ENCODE measurements at places on chromosomes 2 and 18.

- peak; percentile 66 for DNase-seq
These were observed 84.2 kb upstream of the FAM136A start for GRCh38 chr2:70385966-70386595.

DNA sequence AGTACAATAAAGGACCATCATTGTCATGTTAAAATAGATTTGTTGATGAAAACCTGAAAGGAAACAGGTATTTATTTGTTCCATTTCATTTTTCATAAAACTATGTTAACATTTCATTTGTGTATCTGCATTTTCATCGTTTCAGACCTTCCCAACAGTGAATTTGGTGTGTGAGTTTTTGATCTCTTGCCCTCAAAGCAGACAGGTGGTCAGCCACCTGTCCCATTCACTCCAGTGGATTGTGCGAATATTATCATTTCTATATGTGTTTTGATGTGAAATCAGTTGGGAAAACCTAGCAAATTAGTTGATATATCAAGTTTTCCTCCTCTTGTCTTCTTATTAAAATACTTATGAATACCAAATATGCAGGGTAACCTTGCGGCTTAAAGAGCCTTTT is 25.4 kb upstream of the ATP5MC3 start:
- no peak for DNase-seq

GRCh38 chr2:118668431-118669424 is 178.7 kb downstream of the EN1 start:
- DNase-seq, result peak; percentile 96

DNA sequence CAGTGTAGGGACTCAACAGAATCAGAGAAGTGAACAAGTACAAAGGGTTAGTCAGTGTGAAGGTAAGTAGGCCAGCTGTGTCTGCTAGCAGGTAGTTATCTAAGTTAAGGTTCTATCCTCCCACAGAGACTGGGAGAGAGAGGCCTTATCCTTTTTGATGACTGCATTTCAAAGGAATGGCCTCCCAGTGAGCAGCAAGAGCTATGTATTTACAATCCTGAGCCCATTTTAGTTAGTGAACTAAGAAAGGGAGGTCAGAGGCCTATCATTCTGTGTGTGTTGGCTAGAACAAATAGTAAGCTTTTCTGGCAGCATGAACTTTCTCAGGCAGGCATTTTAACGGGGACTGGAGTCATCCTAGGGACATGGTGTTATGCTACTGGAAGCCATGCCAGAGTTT is 182.9 kb downstream of the VWC2L start:
- peak; percentile 54 for DNase-seq

DNA sequence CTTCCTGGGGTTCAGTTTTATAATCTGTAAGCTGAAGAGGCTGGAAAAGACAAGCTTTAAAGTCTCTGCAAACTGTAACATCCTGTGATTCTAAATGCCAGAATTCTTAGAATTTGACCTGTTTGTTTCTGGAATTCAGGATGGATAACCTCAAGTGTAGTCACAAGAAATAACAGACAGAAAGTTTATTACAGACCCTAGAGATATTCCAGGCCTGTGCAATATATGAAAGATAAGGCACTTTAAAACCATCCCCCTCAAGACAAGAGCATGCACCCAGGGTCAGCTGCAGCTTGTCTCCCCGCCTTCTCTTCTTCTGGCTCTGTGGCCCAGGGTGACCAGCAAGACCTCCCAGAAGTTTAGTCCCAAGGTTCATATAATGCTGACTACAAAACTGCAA is 298.7 kb upstream of the ACVR2A start:
- no peak for DNase-seq

GRCh38 chr2:83951378-83951947 is 507.6 kb downstream of the SUCLG1 start:
- DNase-seq, result no peak

- DNase-seq, result no peak
These were observed 223.4 kb downstream of the WDPCP start for GRCh38 chr2:63364866-63365265.

DNA sequence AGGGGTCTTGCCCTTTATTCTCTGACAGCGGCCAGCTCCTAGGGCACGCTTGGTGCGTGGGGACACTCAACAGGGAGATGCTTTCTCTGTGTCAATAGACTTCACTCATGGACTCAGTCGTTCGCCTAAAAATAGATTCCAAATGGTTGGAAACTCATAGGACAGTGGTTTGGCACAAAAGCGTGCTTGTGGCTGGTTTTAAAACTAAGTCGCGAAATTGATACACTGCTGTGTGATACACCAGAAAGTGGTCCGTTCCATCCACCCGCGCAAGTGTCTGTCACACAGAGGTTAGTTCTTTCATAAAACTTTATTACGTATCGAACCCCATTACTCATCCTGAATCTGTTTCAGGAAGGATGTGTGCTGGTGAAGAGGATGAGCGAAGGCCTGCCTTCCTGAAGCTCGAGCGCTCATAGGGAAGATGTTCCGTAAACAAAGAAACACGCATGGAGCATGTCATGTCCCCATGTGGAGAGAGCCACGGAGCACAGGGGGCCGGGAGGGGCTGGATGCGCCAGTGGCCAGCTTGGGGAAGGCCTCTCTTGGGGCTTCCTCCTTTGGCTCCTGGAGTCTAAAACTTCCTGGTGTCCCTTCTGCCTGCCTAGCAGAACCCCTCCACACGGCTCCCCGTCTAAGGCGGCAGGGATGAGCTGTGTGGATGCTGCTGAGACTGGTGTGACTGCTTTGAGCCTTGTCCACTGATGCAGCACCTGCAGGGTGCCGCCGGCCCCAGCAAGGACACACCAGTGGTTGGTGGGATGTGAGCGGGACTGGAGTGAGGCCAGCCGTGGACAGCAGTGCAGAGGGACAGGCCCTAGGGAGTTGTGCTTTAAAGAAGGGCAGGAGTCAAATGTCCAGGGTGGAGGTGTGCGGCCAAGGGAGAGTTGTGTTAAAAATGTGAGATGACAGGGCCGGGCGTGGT is 207.2 kb downstream of the GBX2 start:
- DNase-seq, result no peak

DNA sequence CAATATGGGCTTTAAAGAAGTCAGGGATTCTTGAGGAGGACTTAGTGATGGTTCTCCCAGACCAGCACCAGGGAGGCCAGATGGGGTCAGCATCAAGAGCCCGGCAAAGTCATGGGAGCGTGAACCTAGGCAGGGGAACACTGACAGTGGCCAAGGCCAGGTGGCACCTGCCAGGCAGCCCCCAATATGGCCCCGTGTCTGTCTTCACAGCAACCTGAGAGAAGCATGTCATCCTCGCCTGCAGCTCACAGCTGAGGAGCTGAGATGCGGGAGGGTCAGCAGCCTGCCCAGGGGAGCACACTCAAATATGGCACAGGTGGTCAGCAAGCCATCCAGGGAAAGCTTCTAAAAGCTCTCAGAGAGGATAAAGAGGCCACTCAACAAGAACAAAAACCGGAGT is 105.7 kb upstream of the GPC1 start:
- no peak for DNase-seq

DNA sequence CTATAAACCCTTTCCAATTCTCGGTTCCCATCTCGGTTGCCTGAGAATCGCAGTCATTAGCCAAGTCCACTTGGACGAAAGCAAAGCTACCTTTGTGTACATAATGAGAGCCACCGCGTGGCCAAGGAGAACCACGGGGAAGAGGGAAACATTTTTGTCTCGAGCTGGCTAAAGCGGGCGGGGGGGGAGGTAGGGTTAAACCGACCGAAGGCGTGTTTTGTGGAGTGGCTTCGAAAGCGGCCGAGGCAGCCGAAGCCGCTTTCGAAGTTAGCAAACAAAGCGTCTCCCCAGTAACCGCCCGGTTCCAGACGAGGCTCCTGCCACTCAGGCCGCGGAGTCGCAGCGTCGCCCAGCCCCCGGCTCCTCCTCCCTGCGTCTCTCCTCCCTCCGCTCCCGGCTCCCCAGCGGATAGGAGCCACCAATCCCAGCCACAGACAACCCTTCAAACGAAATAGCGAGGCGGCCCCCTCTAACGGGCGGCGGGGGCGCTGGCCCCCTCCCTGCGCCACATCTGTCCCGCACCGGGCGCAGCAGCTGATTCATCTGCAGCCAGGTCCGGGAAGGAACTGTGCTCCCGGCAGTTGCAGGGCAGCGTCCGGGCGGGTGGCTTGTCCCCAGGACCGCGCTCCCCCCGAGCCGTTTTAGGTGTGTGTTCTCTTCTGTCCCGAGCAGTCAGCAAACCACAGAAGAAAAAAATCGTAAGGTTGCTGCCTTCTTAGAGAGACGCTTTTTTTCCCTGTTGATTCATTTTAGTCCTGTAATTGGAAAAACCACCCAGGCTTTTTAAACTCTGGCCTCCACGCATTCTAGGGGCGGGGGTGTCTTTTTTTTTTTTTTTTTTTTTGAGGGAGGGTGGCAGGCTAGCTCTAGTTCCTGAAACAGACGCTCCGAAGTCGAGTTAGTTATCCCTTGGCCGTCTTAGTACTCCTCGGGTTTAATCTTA is 1.8 kb upstream of the TGIF1 start:
- DNase-seq, result peak; percentile 97

GRCh38 chr18:13470516-13471197 is 252.1 kb downstream of the LDLRAD4 start:
- DNase-seq, result no peak

- peak; percentile 84 for DNase-seq
These were observed 145.5 kb upstream of the ITGA6 start for GRCh38 chr2:172281648-172282570.

GRCh38 chr2:102107741-102108070 is 34.8 kb upstream of the IL1R1 start:
- DNase-seq, result peak; percentile 64

- no peak for DNase-seq
These were observed 1145.3 kb upstream of the CHAC2 start for GRCh38 chr2:52622266-52622665.

DNA sequence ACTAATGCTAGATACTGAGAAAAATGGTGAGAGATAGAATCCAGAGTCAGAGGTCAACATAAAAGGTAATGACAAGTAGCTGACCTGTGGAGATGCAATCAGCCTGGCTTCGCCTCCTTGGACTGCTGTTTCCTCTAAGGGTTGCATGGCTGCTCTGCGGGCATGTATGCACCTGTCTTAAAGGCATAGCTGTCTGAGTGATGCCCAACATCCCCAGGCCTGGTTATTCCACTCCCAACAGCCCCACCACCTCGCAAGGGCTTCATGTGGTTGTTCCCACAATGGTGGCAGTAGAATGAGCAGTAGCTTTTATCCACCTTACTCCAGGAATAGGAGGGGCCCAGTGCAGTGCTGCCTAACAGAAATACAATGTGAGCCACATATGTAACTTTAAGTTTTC is 69.7 kb upstream of the ALK start:
- DNase-seq, result no peak

GRCh38 chr2:152292991-152293390 is 42.0 kb upstream of the FMNL2 start:
- DNase-seq, result no peak

- DNase-seq, result no peak
These were observed 600.1 kb upstream of the ZNF804A start for GRCh38 chr2:183998041-183998796.

DNA sequence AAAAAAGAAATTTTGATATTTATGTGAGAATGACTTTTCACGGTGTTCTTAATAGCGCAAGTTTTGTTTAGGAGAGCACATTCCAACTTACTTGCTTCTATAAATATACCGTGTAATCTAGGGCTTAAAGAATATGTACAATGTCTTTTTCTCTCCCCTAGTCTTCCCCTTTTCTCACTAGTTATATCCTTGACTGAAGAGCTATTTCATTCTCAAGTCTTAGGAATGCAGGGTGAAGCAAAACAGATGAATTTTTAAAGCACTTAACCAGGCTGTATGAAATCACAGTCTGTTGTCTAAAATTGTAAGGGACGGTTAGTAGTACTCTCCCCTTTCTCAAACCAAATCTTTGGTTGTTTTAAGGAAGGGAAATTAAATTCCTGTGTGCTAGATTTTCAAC is 29.6 kb upstream of the SLC30A6 start:
- peak; percentile 41 for DNase-seq

DNA sequence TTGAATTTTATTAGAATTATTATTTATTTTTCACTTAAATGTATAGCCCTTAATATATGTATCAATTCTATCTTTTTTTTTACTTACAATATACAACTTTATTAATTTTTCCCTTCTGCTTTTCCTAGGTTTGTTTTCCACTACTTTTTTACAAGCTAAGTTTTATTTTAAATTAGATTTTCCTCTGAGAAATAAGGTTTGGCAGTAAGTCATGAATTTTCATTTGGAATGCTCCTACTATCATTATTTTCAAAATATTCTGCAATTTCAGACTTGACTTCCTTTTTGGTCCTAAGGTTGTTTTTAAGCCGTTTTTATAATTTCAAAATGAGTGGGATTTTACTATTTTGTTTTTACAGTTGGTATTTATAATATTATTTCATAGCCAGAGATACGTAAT is 222.8 kb upstream of the PIEZO2 start:
- DNase-seq, result no peak
